ENCODE measurements at places on chromosomes 2 and 18. TPM values are rescaled to one million over a fixed set of nuclear protein-coding genes. Genes with fewer than 3 reads are reported as not detected.

GRCh38 chr2:9984871-9985480 lies 33.5 kb downstream of the GRHL1 start:
- peak; percentile 59 for DNase-seq

DNA sequence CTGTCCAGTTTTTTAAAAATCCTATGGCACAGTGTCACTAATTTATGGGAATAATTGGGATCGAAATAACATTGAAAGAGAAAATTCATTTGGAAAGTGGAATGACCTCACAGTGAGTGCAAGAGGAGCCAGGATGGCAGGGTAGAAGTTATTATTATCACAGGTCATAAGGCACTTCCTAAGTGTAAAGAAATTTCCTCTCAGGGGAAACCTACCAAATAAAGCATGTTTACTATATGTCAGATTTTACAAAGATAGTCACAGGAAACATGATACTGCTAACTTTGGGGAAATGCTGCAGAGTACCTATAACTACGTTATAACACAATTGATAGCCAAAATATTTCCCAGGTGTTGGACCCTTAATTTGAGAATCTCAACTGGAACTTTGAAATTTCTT lies 226.3 kb upstream of the SMAD7 start:
- no peak for DNase-seq

The LRRFIP1 gene
- total RNA-seq: 114 TPM

The TEKT4 gene
- total RNA-seq: not detected
